ENCODE measurements at places on chromosomes 7 and 10. TPM values are rescaled to one million over a fixed set of nuclear protein-coding genes. Genes with fewer than 3 reads are reported as not detected.
A peak's percentile ranks its signal among the peaks of the same experiment; 100 is the strongest.

DNA sequence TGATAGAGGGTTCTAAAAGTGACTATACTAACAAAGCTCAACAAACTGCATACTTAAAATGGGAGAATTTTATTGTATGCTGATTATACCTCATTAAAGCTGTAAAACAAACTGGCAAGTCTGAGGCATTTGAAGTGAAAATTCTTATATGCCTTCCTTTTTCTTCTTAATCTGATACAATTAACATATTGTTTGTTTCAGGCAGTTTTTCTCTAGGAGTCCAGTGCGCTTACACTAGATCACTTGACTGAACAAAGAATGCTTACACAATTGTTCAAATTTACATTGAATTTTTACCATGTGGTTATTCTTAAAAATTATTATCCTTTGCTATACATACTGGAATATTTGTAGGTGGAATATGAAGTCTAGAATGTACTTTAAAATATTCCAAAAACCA is 89.0 kb downstream of the GLCCI1 start:
- DNase-seq: no peak

- DNase-seq: peak; percentile 92
These were observed 12.3 kb upstream of the OGA start for GRCh38 chr10:101830322-101831168.

TNS3 gene
- 1.2 TPM for total RNA-seq

GIMAP8 gene
- 13.1 TPM for total RNA-seq

DNA sequence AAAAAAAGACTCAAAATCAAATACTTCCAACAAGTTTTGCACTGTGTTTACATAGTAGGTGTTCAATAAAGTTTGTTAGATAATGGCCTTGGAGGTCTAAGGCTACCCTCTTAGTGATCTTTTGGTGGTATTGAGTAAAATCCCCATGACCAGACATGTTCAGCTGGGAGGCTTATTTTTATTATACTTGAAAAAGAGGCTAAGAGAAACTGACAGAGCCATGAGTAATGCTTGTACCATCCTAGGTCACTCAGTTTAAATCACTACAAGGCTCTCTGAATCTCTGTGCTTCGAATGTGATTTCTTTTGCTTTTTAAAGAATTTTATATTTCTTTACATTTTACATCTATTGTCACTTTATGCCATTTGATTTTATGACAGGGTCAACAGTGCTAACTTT is 90.5 kb downstream of the TWIST1 start:
- no peak for DNase-seq

GRCh38 chr10:19961076-19962053 is 145.1 kb downstream of the PLXDC2 start:
- no peak for DNase-seq

POU6F2 gene
- 0.14 TPM for total RNA-seq

GRCh38 chr10:13784067-13784466 is 197.3 kb downstream of the PRPF18 start:
- DNase-seq: peak; percentile 42

MRPL43 gene
- total RNA-seq: 38.2 TPM

- DNase-seq: no peak
These were observed 14.0 kb downstream of the NEURL1 start for GRCh38 chr10:103507235-103508191.

- DNase-seq: no peak
These were observed 26.2 kb downstream of the HIBADH start for GRCh38 chr7:27636326-27637006.

FXYD4 gene
- not detected for total RNA-seq

SLC13A1 gene
- not detected for total RNA-seq

GRCh38 chr7:39700165-39700564 is 76.8 kb downstream of the RALA start:
- no peak for DNase-seq

CFAP69 gene
- total RNA-seq: 1.1 TPM

DNA sequence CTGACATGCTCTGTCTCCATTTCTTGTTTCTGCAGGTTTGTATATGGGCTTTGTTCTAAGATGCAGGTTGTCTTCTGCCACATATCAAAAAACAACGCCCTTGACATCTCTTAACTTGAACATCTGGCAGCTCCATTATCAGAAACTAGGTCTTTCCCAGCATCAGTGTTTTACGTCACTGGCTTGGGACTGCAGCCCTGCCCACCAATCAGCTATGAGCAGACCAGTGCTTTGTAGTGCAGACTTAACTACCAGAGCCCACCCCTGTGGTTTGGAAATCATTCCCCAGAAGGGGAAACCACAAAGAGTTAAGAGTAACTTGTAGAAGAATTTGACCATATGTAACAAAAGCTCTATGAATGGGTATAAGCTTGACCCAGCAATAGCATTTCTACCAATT is 132.4 kb downstream of the SEPTIN14 start:
- DNase-seq: no peak

DNA sequence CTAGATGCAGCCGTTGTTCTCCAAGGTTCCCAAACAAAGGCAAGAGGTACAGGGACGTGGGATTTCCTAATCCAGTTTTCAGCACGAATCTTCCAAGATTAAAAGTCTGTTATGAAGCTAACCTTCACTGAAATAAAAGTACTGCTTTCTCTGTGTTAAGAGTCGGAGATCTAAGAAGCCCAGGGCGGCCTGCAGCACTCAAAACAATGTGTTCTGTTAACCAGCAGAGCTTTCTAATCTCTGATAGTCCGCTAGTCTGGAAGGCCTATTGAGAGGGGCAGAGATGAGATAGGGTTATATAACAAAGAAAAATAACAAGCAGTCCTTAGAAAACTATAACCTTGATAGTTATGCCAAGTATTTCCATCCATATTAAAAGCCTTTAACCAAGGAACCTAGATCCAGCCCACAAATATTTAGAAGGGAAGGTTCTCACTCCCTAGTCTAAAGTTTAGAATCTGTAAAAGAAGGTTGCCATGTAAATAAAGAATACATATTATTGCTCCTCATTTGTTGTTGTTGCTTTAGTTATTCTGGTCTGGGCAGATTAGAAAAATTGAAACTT is 106.3 kb upstream of the SVIL start:
- no peak for DNase-seq

GRCh38 chr10:117175901-117176534 is 21.3 kb upstream of the KCNK18 start:
- DNase-seq: peak; percentile 76

RBP3 gene
- not detected for total RNA-seq

- peak; percentile 69 for DNase-seq
These were observed 398 bp downstream of the DENND11 start for GRCh38 chr7:141701489-141702046.

DNA sequence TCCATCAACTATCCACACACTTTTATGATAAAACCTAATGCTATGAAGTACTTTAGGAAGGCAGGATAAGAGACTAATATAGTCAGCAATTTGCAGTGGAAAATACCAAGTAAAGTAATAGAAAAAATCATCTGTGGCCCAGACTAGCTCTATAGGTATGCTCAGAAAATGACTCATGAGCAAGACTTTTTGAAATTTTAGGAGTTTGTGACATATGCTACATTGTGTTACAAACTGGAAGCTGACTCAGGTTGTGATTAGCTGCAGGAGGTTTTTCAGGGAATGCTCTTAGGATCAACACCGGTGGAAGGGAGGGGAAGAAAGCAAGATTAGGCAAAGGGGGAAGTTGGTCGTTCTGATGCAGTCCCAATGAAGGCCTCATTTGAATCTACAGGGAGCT is 56.1 kb downstream of the FEZF1 start:
- DNase-seq: no peak

VIM gene
- total RNA-seq: 211 TPM

GRCh38 chr7:116213361-116214130 is 3.2 kb downstream of the TES start:
- DNase-seq: no peak

- peak; percentile 24 for DNase-seq
These were observed 10.8 kb downstream of the GIMAP6 start for GRCh38 chr7:150621376-150621775.

DNA sequence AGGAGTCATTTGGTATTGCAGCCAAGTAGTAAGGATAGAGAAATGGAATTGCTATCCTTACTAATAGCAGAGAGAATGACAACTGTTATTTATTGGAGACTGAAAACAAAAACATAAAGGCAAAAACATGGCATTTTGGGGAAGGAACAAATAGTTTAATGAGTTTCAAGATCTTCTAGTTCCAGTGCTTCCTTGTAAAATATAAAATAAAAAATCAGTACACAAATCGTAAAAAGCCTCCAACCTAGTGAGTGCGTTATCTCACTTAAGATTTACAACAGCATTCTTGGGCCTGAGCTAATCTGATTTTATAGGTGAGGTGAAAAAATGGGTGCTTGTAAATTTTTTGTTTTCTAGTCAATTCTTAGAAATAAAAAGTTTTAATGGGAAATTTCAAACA is 3.3 kb downstream of the RBM33 start:
- DNase-seq: no peak

KIAA1217 gene
- total RNA-seq: 0.60 TPM

All from activated T-cell treated with anti-CD3 and anti-CD28 coated beads, Interleukin-2, amount 50 U/mL, for 72 hours (primary cell).